T-helper 1 cell treated with Interleukin-12 subunit alpha and Interleukin-12 subunit beta and Interleukin-4 antibody, amounts not matched to agents 30 ng/mL and 1 ng/mL, for 36 hours (primary cell): ENCODE measurements at places on chromosomes 4 and X. TPM values are rescaled to one million over a fixed set of nuclear protein-coding genes. Genes with fewer than 3 reads are reported as not detected.

Gene CXCL9
- 0.12 and 0.17 TPM in 2 replicates for total RNA-seq

Gene PI4K2B
- 27.2 and 29.7 TPM in 2 replicates for total RNA-seq

Gene COX7B2
- total RNA-seq = not detected in 2 replicates

Gene SUPT20HL1
- total RNA-seq = not detected in 2 replicates

Gene SNCA
- 2.1 and 2.3 TPM in 2 replicates for total RNA-seq

Gene CENPC
- total RNA-seq = 32.6 and 35.4 TPM in 2 replicates

Gene OPRPN
- total RNA-seq = not detected in 2 replicates
